ENCODE measurements at places on chromosomes 11 and 22.

- no peak for DNase-seq
These were observed 640.2 kb downstream of the LRRC4C start for GRCh38 chr11:40819230-40819629.

DNA sequence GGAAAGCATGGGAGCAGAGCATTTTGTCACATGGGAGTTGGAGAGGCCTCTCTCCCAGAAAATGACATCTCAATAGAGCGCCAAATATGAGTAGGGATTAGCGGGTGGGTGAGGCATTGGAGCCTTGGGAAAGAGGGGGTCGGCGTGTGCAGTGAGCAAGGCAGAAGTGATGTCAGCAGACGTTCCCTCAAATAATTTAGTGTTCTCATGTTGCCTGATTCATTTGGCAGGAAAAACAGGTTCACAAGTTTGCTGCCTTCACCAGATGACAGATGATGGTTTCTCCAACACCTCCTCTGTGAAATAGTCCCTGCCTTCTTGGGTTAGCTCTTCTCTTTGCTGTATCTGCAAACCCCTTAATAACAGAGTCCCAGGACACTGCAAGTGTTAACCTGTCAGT lies 118.5 kb upstream of the ARHGAP20 start:
- DNase-seq: no peak

DNA sequence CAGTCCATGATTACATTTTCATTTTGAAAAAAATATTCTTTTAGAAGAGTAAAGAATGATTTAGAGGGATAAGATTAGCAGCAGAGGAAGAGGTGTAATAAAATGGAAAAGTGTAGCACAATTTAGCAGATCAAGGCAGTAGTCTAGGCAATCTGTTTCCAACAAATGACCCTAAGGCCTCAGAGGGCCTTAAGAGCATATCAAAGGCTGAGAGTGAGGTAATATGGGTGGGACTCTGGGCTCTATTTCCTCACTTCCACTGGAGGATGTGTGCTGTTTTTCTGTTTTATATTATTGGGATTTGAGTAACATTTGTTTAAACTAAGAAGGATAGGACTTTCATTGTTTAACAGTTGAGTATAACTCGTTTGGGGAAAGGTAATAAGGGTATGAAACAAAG lies 28.8 kb downstream of the CCDC81 start:
- DNase-seq: no peak

DNA sequence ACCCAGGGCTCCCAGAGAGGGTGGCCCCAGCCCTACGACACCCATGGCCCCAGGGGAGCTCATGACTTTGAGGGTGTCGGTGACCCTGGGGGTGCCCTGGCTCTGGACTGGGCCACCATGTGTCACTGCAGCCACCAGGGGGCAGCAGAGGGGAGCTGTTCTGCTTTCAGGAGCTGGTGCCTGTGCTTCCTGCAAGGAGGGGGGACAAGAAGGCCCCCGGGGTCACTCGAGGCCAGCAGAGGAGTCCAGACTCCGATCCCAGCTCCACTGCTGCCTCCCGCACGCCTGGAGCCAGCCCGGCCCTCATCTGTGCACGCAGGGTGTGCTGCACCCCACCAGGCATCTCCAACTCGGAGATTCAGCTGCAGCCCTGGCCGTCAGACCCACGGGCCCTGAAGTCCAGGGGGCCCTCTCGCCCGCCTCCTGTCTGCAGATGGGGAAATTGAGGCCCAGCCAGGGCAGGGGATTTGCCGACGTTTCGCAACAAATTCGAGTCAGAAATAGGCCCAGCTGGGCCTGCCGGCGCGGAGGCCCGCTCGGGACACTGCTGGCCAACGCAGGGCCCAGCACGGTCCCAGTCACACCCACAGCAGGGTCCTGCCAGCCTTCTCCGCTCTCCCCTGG lies 29.5 kb upstream of the WNT7B start:
- peak; percentile 82 for DNase-seq

GRCh38 chr11:2745511-2745910 lies 45.7 kb upstream of the KCNQ1OT1 start:
- no peak for DNase-seq

DNA sequence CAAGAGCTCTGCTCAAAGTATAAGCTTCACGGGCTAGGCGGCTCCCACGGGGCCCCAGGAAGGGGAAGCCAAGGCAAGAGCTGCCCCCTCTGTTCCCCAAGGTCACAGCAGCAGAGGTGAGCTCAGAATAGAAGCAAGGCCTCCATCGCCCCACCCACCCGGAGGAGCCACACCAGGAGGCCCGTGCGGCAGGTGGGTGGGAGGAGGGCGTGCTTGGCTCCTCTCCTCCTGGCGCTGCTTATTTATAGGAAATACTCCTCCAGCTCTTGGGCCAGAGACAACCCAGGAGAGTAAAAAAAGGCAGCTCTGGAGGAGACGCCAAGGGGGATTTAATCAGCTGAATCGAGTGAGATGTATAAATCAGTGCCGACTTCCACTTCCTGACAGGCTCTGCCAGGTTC lies 87.8 kb downstream of the FEZ1 start:
- no peak for DNase-seq

DNA sequence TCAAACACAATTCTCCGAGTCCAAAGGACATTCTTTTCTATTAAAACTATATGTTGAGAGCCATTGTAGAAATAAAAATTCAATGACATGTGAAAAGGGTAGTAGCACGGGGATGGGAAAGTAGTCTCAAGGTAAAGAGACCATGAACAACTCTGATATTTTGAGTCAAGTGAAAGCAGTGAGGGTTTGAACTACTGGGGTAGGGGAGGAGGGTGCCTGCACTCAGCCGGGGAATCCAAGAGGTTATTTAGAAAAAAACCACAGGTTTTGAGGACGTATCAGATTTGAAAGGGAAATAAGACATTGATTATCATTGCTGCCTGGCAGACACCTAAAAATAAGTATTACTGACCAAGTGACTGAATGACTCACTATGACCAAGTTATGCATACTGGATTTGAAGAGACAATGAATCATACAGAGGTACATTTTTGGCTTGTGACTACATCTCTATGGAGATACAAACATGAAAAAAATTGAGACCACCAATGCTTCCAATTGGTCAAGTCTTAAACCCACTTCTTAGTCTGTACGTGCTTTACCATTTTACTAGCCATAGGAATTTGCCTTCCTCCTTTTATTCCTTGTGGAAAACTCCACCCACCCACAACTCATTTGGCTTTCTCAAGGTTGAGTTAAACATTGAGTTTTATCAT lies 2.2 kb upstream of the OR52H1 start:
- DNase-seq: no peak

DNA sequence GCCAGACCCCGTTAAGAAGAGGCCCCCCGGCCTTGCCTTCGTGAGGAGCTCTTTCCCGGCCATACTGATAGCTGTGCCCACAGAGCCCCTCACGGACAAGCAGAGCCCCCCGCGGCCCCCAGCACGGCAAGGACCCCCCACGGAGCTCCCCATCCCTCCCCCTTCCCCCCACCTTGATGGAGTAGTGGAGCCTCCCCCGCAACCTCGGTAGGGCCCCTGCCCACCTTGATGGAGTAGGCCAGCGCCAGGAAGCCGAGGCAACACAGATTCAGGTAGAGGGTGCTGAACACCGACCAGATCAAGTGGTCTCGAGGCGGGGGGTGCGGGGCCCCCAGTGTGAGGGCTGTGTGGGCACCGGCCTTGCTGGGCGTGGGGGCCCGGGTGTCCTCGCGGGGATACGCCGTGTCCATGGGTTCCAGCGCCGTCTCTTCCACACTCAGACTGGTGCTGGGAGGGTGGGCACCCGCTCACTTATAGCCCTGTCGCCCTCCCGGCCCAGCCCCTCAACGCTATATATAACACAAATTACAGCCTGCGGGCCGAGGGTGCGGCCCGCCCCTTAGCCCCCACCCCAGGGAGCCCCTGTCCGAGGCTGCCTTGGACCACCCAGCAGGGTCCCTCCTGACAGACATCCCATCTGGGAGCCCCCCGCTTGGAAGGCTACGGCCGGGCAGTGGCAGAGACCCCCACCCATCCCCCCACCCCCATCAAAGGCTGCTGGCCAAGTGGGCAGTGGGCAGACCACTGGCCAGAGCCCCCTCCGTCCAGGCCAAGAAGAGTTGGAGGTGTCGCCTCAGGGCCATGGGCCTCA lies at the start of gene IFITM5:
IFITM5 (minus strand) TSS at position 446 of the 811 bp plus-strand sequence; CDS start at position 410, 36 bp downstream.
- DNase-seq: no peak

GRCh38 chr11:20097319-20098221 lies 62.7 kb downstream of the DBX1 start:
- no peak for DNase-seq

- DNase-seq: no peak
These were observed 286.5 kb upstream of the MTNR1B start for GRCh38 chr11:92682952-92683351.

DNA sequence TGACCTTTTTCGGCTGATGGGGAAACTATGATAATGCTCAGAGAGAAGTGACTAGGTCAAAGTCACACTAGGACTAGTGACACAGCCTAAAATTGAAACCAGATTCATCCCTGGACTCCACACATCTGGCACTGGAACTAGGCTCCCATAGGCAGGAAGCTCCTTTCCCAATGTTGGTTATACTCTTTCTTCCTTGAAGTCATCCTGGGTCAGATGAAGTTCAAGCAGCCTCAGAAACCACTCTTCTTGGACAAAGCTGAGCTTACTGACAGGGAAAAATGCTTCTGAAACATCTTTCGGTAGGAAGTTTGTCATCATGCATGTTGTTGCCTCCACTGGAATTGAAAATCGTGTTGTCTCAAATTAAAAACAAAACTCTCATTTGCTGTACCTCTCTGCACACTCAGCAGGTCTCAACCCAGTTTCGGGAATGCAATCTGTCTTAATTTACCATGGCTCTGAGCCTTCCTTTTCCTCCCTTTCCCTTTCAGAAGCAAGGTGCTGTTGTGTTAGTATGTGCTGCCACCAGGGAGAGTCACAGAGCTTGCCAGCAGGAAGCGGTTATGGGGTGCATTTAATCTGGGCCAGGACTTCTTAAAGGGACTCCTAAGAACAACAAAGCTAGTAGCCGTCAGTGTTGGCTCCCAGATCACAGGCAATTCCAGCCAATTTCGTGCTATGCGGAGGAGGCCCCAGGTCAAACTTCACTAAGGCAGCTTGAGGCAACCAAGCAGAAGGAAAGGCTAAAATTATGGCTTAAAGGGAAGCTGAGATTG lies 384.8 kb downstream of the TENM4 start:
- no peak for DNase-seq

- DNase-seq: peak; percentile 49
These were observed 193.6 kb downstream of the BUD13 start for GRCh38 chr11:116579031-116579653.

DNA sequence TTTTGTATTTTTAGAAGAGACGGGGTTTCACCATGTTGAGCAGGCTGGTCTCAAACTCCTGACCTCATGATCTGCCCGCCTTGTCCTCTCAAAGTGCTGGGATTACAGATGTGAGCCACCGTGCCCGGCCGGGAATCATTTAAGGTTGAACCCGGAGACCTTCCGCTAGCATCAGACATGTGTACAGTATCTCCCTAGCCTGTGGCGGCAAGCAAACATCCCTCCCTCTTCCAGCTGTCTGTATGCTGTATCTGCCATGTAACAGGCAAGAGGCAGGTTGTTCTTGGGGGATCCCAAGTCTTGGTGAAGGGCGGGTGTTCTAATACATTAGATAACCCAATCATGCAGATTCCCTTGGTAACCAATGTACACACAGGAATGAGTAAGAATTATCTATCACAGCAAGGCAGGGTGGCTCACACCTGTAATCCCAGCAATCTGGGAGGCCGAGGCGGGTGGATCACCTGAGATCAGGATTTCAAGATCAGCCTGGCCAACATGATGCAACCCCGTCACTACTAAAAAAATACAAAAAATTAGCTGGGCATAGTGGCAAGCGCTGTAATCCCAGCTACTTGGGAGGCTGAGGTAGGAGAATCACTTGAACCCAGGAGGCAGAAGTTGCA lies 58.1 kb upstream of the RBFOX2 start:
- DNase-seq: no peak

DNA sequence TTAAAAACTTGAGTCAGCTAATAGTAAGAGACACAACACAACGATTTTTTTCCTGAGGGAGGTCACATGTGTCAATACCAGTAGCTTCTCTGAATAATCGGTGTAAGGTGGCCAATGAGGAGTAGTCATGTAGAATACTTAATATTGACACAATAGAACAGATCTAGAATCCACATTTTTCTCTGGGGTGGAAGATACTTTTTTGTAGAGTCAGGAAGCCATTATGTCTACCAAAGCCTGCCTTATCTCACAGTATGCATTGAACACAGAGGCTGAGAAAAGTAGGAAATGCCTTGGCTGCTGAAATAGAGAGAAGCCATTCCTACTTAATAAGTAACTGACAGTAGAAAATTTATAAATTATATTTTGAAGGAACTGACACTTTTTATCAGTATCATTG lies 725.0 kb downstream of the METTL15 start:
- DNase-seq: no peak

GRCh38 chr11:117466966-117467365 lies 139.3 kb downstream of the CEP164 start:
- DNase-seq: no peak

DNA sequence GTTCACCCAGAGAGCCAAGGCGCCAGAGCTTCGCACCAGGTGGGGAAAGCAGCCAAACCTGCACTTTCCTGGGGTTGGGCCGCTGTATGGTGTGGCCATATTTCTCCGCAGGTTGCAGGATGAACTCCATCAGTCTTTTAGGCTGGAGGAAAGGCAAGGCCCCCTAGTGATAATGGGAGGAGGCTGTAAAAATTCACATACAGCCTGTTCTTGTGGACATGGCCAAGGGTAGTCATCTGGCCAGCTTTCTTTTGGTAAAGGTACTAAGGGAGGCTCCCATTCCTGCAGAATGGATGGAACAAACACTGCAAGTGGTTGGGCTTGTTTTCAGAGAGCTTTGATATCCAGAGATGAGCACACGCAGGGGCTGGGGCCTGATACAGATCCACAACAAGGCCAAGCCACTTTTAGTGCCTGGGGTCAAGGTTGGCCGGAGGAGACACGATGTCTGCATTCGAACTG lies 29.6 kb downstream of the C22orf31 start:
- DNase-seq: peak; percentile 93

DNA sequence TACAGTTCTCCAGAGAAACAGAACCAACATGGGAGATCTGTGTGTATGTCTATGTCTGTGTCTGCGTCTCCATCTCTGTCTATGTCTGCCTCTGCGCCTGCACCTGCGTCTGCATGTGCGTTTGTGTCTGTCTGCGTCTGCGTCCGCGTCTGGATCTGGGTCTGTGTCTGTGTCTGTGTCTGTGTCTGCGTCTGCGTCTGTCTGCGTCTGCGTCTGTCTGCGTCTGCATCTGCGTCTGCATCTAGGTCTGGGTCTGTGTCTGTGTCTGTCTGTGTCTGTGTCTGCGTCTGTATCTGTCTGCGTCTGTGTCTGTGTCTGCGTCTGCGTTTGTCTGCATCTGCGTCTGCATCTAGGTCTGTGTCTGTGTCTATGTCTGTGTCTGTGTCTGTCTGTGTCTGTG lies 88.4 kb upstream of the SLC22A12 start:
- DNase-seq: no peak

All from ELF-1 (cell line).